ENCODE measurements at places on chromosomes 5 and 9.

- DNase-seq = no peak
These were observed 8.0 kb downstream of the SIL1 start for GRCh38 chr5:139190125-139190524.

- no peak for DNase-seq
These were observed 229.8 kb downstream of the BNC2 start for GRCh38 chr9:16640649-16641048.

GRCh38 chr9:132030626-132031325 lies 48.9 kb downstream of the MED27 start:
- DNase-seq = no peak

- DNase-seq = no peak
These were observed 11.1 kb downstream of the GM2A start for GRCh38 chr5:151264113-151264512.

DNA sequence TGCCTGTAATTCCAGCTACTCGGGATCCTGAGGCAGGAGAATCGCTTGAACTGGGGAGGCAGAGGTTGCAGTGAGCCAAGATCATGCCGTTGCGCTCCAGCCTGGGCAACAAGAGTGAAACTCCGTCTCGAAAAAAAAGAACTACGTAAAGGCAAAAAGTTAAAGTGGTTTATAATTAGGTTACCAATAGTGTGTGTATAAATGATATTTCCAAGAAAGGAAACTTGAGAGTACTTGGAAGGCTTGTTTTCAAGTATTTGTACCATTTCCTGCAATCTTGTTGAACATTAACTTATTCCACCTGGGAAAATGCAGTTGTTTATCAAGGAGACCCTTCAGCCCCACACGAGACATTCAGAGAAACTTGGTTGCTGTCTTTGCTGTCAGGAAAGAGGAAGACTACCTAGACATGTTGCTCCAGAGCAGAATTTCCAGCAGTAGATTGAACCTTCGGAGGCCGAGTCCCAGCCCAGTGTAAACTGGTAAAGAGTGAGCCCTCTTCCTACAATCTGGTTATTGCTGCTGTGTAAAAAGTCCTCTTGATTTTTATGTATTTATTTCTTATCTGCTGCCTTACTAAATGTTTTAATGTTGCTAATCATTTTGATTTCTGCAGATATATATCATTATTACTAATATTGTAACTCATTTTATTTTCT lies 30.1 kb downstream of the STXBP1 start:
- no peak for DNase-seq

DNA sequence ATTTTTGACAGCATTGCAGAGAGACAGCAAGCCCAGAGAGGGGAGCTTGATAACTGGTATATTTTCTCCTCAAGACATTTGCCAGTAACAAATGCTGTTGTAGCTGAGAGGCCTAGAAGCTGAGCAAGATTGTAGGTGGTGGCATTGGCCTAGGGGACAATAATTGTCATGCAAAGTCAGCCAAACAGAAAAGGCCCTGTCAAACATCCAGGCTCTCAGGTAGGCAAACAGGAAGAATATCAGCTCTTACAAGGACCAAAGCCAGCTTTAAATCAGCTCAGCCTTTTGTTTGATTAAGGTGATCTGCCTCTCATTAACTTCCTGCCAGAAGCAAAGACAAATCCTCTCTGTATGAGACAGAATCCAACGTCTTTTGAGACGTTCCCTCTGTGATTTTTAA lies 29.7 kb upstream of the BARX1 start:
- DNase-seq = no peak

GRCh38 chr5:173973616-173973969 lies 15.4 kb upstream of the C5orf47 start:
- no peak for DNase-seq

DNA sequence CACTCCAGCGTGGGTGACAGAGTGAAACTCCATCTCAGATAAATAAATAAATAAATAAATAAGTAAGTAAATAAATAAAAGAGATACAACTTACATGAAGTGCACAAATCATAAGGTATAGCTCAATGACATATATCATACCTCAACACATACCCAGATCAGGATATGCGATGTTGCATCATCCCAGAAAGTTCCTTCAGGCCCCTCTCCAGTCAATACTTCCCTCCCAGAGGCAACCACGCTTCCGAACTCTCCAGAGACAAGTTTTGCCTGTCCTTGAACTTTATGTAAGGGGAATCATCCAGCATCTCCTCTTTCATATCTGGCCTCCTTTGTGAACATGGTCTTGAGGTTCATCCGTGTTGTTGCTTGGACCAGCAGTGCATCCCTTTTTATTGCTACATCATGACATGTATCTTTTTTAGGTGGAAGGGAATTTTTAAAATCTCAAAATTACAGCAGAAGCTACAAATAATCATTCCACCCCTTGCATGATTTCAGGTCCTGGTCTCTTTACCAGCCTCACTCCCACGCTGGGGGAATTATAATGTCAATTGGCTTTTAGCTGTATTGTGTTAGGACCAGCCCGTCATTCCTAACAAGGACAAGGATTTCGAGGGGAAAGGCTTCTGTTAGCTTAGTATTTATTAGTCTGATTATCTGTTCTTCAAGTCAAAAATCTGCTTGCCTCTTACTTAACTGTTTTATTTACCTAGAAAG lies 32.9 kb upstream of the AOPEP start:
- DNase-seq = no peak

- peak; percentile 2 for DNase-seq
These were observed 43.8 kb downstream of the WDR36 start for GRCh38 chr5:111135946-111136345.

DNA sequence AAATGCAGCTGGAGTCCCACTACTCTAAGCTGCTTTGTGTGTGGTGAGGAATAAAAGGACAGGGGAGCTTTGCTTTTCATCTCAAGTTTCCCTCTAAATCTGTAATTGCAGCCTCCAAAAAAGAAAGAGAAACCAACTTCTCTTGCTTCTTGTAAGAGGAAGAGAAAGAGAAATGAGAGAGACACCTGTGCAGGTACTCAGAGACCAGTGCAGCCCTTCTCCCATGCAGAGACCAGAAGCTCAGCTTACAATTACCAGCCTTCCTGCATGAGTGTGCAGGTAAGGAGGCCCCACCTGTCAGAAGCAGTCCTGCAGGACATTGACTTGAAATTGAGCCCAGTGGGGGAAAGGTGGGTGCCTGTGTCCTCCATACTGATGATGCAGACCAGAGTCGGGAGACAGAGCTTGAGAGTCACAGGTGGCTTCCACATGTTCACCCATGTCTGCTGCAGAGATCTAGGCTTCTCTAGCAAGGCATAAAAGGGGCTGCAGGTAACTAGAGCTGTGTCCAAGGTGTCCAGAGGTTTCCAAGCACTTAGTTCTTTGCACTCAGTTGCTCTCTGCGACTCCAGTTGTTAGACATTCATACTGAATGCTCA lies 15.3 kb upstream of the MED10 start:
- DNase-seq = no peak

DNA sequence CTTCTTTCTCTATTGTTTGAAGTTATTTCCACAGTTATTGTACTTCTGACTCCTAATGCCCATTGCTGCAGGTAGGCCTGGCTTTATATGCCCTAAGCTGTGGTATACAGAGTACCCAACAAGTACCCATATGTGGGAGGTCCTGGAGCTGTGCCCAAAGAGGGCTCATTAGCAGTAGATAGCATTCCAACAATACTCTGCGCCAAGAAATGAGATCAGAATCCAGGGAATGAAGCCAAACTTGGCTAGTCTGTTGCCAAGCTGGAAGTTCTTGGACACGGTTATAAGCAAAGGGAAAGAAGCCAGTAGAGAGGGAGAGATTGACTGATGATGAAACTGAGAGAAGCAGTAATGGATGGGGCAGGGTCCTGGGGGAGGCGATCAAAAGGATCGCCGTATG lies 29.7 kb upstream of the FAM169A start:
- peak; percentile 40 for DNase-seq

DNA sequence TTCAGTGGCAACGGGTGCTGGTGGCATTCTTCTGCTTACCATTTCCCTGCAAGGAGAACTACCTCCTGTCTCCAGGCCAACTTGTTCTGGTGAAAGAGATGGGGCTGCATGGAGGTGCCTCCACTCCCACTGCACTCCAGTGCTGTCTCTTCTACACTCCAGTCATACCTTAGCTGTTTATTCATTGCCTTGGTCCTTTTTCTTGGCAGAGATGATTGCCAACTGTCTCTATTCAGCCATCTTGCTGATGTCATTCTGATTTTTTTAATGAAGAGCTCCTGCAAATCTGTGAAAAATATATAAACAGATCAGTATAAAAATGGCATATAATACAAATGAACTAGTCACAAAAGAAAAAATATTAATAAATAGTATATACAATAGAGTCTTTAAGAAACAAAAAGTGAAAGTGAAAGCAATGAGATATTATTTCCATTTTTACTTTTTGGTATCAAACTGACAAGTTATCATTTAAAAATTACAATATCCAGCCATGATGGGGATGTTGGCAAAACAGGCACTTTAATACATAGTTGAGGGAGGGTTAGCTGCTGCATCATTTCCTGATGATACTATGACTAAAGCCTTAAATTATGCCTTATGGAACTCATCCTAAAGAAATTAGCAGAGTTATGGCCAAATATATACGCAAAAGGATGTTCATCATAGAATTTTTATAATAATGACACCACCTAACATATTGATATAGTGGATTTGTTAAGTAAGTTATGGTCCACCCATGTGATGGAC lies 109.4 kb downstream of the CARTPT start:
- no peak for DNase-seq

GRCh38 chr9:91231619-91232018 lies 130.1 kb downstream of the AUH start:
- no peak for DNase-seq

GRCh38 chr5:102536323-102536928 lies 37.6 kb upstream of the SLCO6A1 start:
- no peak for DNase-seq

- no peak for DNase-seq
These were observed 203.4 kb downstream of the MCTP1 start for GRCh38 chr5:95081500-95081960.

DNA sequence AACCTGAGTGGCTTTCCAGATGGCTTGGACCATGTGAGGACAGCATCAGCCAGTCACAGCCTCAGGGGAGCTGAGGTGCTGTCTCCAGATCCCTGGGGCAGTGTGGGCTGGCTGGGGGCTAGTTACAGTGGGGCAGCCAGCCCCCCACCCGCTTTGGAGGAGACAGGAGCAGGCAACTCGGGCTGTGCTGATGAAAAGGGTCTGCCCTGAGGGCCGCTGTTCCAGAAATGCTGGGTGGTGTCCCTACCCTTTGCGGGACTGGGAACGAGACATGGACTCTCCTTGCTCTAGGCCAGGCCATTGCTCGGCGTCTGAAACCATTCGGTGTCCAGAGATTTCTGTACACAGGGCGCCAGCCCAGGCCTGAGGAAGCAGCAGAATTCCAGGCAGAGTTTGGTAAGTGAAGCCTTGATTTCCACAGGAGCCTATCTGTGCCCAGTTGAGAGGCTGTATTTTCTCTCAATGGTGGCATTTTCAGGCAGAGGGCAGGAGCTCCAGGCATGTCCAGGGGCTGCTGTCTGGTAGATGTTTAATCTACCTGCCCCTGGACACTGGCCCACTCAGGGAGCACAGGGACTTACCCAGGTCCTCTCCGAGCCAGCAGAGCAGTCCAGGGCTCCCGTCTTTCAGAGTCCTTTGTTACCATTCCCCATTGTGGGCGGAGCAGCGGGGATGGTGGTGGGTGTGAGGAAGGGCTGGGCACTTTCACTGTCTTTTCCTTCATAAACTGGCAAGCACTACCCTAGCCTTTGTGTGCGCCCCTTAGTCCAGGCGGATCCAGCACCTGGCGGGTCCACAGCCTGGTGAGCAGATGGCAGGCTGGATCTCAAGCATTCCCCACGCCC lies 7.2 kb downstream of the GRHPR start:
- DNase-seq = no peak

GRCh38 chr9:99555792-99556191 lies 265.9 kb upstream of the NR4A3 start:
- no peak for DNase-seq

GRCh38 chr5:23522553-23522952 lies 15.1 kb downstream of the PRDM9 start:
- DNase-seq = no peak

GRCh38 chr9:37468620-37469019 lies 3.4 kb upstream of the ZBTB5 start:
- DNase-seq = no peak

- DNase-seq = no peak
These were observed 56.9 kb upstream of the COL15A1 start for GRCh38 chr9:98886691-98887229.

- no peak for DNase-seq
These were observed 65.1 kb upstream of the IL33 start for GRCh38 chr9:6150483-6150882.

- DNase-seq = no peak
These were observed 94.4 kb upstream of the IER5L start for GRCh38 chr9:129272348-129273025.

Measured in anterior cingulate cortex (tissue), 58 donors.